Activated naive CD8-positive, alpha-beta T cell treated with anti-CD3 and anti-CD28 coated beads, Interleukin-2, amount 10 ng/mL, durations not matched to agents 7 days and 5 days (primary cell): ENCODE measurements at places on chromosomes 7 and 10. TPM values are rescaled to one million over a fixed set of nuclear protein-coding genes. Genes with fewer than 3 reads are reported as not detected.

GRCh38 chr10:69748621-69749020 lies 53.1 kb upstream of the COL13A1 start:
- H3K4me1 ChIP-seq = peaks cover 4% of the 10 kb centered on the region
- H3K27me3 ChIP-seq = peaks cover 47% of the 10 kb centered on the region
- H3K4me3 ChIP-seq = no peak overlapping the region
- no peaks in the 10 kb centered on the region for H3K36me3 ChIP-seq

- DNase-seq = peak; percentile 40
- no peaks in the 10 kb centered on the region for H3K4me1 ChIP-seq
- peaks cover 37% of the 10 kb centered on the region for H3K27me3 ChIP-seq
- H3K36me3 ChIP-seq = no peaks in the 10 kb centered on the region
- H3K27ac ChIP-seq = no peak overlapping the region
- H3K4me3 ChIP-seq = no peak overlapping the region
Observed at GRCh38 chr7:127629268-127629854, 11.4 kb upstream of the PAX4 start.

GRCh38 chr7:55438757-55439525 lies 73.8 kb downstream of the LANCL2 start:
- H3K27me3 ChIP-seq = no peaks in the 10 kb centered on the region
- no peaks in the 10 kb centered on the region for H3K36me3 ChIP-seq
- H3K4me1 ChIP-seq = peaks cover 7% of the 10 kb centered on the region
- DNase-seq = no peak
- H3K4me3 ChIP-seq = no peak overlapping the region

- no peak overlapping the region for H3K4me3 ChIP-seq
- DNase-seq = no peak
- H3K4me1 ChIP-seq = no peaks in the 10 kb centered on the region
- no peaks in the 10 kb centered on the region for H3K36me3 ChIP-seq
- peaks cover 18% of the 10 kb centered on the region for H3K27me3 ChIP-seq
Observed at GRCh38 chr10:113422371-113422770, 130.5 kb upstream of the HABP2 start.

DNA sequence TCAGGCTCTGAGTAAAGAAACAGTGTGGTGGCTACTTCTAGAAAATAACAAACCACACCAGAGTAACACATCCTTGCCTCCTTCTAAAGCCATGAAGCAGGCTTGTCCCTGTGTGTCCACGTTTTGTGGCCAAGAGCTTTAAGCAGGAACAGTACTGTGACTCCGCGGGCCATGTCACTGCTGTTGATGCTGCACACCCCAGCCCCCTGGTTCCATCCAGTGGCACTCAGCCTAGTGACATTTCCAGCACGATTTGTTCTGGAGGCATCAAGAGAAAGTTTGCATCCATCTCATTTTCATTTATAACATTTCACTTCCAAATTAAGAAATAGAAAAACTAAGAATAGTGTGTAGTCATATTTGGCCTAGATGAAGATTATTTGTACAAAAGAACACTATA lies 211.3 kb downstream of the PAXIP1 start:
- no peaks in the 10 kb centered on the region for H3K36me3 ChIP-seq
- no peaks in the 10 kb centered on the region for H3K4me1 ChIP-seq
- no peak overlapping the region for H3K27ac ChIP-seq
- no peak for DNase-seq

DNA sequence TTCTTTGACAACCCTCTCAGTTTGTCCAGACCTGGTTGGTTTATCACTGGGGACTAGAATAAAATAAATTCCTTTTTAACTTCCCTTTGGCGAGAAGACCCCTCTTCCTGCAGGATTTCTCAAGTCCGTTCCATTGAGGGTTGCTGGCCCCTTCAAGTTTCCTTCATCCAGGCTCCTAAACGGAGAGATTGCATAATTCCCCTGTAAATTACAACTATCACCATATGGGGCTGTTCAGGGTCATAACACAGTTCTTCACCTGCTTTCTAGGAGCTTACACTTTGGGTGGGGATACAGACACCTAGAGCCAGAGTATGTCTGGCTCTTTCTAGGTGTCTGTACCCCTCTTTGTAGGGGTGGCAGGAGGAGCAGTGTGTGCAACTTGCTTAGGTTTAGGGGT lies 3.3 kb upstream of the COPS6 start:
- peaks cover 7% of the 10 kb centered on the region for H3K36me3 ChIP-seq
- DNase-seq = no peak
- peaks cover 26% of the 10 kb centered on the region for H3K4me1 ChIP-seq
- H3K27ac ChIP-seq = no peak overlapping the region
- no peak overlapping the region for H3K4me3 ChIP-seq

DNA sequence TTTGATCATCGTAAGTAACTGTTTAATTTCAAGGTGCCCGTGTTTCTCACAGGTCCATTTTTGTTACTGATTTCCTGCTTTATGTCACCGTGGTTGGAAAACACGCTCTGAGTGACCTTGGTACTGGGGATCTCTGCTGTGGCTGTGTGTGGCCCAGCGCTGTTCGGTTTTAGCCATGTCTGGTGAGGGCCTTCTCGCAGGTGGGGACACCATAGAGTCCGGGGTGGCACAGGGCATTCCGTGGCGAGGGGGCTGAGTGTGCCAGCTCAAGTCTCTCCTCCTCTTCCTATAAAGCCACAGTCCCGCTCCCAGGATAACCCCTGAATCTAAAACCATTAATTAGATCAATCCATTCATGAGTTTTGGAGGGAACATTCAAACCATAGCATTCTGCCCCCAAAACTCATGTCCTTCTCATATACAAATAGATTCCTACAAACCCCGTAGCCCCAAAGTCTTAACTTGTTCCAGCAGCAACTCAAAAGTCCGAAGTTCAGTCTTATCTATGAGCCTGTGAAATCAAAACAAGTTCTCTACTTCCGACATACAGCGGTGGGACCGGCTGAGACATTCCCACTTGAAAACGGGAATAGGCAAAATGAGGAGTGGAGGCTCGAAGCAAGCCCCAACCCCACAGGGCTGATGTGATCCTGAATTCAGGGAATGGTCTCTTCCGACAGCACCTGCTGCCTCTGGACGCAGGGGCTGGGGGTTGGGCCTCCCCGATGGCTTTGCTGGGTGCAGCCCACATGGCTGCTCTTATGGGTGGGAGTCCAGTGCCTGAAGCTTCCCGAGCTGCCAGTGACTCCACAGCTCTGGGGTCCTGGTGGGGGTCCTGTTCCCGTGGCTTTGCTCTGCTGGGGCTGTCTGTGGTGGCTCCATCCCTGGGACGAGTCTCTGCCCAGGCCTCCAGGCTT lies 55.0 kb upstream of the NKX6-2 start:
- no peak for DNase-seq
- H3K27ac ChIP-seq = no peak overlapping the region
- H3K27me3 ChIP-seq = peaks cover 2% of the 10 kb centered on the region
- no peaks in the 10 kb centered on the region for H3K36me3 ChIP-seq
- H3K4me3 ChIP-seq = no peak overlapping the region

DNA sequence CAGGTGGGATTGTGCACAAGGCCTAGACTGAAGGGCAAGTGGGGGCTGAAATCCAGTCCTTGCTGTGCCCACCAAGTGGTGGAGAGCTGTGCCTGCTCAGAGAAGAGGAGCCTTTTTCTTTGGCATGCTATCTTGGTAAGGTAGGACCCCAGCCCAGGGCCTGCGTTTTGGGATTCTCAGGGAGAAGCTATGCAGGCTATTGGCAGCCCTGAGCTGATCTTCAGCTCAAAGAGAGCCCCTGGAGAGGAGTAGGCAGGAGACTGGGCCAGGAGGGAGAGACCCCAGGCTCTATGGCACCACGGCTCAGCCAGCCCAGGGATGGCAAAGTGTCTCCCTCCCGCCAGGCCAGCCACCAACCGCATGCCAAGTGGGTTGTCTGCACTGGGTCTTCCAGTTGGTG lies 119.2 kb upstream of the PCBD1 start:
- no peaks in the 10 kb centered on the region for H3K27me3 ChIP-seq
- DNase-seq = no peak
- no peak overlapping the region for H3K4me3 ChIP-seq
- H3K4me1 ChIP-seq = no peaks in the 10 kb centered on the region
- no peaks in the 10 kb centered on the region for H3K36me3 ChIP-seq

DNA sequence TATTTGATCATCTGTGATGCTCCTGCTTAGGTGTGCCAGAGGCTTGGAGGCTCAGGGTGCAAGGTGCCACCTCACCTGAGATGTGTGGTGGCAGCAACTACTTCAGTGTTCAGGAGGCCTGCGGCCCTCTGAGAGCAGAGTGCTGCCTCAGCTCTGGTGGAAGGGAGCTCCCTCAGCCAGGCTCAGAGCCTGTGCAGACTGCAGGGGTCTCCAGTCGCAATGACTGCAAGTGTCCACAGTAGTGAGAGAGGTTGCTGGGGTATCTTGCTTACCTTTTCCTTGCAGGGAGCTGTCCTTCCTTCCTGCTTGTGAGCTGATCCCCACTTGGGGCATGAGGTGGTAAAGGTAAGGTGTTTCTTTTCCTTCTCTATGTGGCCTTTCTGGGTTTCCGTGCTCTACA lies 131.0 kb upstream of the GAD2 start:
- no peak overlapping the region for H3K27ac ChIP-seq
- no peak overlapping the region for H3K4me3 ChIP-seq
- H3K27me3 ChIP-seq = peaks cover 12% of the 10 kb centered on the region
- no peaks in the 10 kb centered on the region for H3K4me1 ChIP-seq
- no peak for DNase-seq

DNA sequence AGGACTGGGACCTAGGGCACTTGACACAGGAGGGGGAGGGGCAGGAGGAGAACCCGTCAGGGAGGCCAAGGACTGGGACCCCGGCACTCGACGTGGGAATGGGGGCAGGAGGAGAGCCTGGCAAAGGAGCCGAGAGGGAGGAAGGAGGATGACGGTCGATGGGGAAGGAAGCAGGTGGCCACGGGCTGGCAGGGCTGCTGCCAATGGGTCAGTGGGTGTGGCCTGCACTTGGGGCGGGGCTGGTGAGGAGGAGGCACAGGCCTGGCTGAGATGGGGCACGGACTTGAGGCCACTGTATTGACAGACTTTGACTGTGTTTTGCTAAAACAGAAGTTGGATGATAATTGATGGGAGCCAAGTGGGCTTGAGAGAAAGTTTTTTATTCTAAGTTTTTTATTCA lies 68.9 kb downstream of the RBM33 start:
- peaks cover 23% of the 10 kb centered on the region for H3K36me3 ChIP-seq
- no peak for DNase-seq
- H3K27me3 ChIP-seq = no peaks in the 10 kb centered on the region
- no peak overlapping the region for H3K27ac ChIP-seq

DNA sequence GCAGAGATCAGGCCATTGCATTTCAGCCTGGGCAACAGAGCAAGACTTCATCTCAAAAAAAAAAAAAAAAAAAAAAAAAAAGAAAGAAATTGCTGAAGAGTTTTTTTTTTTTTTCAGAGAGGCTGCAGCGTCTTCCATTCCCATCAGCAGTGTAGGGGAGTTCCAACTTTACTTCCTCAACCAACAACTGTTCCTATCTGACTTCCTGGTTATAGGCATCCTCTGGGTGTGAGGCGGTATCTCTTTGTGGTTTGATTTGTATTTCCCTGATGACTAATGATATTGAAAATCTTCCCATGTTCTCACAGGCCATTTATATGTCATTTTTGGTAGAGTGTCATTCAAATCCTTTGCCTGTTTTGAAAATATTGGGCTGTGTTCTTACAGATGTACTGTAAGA lies 40.2 kb downstream of the PRTFDC1 start:
- H3K27me3 ChIP-seq = no peaks in the 10 kb centered on the region
- peaks cover 3% of the 10 kb centered on the region for H3K4me1 ChIP-seq
- H3K27ac ChIP-seq = no peak overlapping the region
- peaks cover 13% of the 10 kb centered on the region for H3K36me3 ChIP-seq
- no peak overlapping the region for H3K4me3 ChIP-seq
- DNase-seq = no peak

DNA sequence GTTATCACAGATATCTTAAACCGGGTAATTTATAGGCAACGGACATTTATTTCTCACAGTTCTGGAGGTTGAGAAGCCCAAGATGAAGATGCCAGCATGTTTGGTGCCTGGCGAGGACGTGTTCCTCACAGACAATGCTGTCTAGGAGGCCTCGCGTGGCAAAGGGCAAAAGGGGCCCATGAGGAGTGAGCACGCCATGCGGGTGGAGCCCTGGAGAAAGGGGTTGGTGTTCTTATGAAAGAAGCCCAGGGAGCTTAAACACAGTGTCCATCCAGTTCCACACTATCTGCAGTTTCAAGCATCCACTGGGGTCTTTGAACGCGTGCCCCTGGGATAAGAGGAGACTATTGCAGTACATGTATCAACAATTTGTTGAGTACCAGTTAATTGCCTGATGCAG lies 51.4 kb downstream of the CXCL12 start:
- H3K4me1 ChIP-seq = no peaks in the 10 kb centered on the region
- H3K27me3 ChIP-seq = peaks cover 12% of the 10 kb centered on the region
- H3K4me3 ChIP-seq = no peak overlapping the region
- H3K27ac ChIP-seq = no peak overlapping the region
- no peaks in the 10 kb centered on the region for H3K36me3 ChIP-seq

DNA sequence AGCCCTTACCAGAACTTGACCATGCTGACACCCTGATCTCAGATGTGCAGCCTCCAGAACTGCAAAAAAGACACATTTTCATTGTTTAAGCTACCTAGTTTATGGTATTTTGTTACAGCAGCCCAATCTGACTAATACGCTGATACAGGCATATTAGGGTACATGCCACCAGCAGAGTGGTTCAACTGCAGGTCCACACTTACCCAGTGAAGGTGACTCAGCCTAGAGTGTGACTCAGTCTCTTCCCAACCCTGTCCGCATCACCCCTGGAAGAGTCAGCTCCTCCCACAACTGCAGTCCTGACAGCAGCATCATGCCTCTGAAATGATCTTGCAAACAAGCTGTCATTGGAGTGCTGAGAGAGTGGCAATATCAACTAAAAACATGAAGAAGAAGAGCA lies 30.8 kb upstream of the GOT1 start:
- H3K27ac ChIP-seq = no peak overlapping the region
- H3K4me1 ChIP-seq = no peaks in the 10 kb centered on the region
- H3K36me3 ChIP-seq = no peaks in the 10 kb centered on the region

STEAP4 gene
- total RNA-seq = not detected

ITPRIP gene
- 24.7 TPM for total RNA-seq

CTAGE6 gene
- 1.5 TPM for total RNA-seq
